ENCODE measurements at places on chromosomes 1 and 21. TPM values are rescaled to one million over a fixed set of nuclear protein-coding genes. Genes with fewer than 3 reads are reported as not detected.

The HES2 gene
- total RNA-seq, result 0.18 TPM

The PAQR6 gene
- 1.9 TPM for total RNA-seq

The BACE2 gene
- 0.44 TPM for total RNA-seq

The F13B gene
- total RNA-seq, result not detected

The CATSPERE gene
- 0.24 TPM for total RNA-seq

The FCRL3 gene
- total RNA-seq, result 8.5 TPM

The TRIM63 gene
- total RNA-seq, result not detected

GRCh38 chr21:26067836-26068594 is 102.6 kb downstream of the APP start:
- H3K36me3 ChIP-seq, result no peaks in the 10 kb centered on the region
- peaks cover 23% of the 10 kb centered on the region for H3K4me1 ChIP-seq
- H3K4me3 ChIP-seq, result no peak overlapping the region
- no peaks in the 10 kb centered on the region for H3K27me3 ChIP-seq

DNA sequence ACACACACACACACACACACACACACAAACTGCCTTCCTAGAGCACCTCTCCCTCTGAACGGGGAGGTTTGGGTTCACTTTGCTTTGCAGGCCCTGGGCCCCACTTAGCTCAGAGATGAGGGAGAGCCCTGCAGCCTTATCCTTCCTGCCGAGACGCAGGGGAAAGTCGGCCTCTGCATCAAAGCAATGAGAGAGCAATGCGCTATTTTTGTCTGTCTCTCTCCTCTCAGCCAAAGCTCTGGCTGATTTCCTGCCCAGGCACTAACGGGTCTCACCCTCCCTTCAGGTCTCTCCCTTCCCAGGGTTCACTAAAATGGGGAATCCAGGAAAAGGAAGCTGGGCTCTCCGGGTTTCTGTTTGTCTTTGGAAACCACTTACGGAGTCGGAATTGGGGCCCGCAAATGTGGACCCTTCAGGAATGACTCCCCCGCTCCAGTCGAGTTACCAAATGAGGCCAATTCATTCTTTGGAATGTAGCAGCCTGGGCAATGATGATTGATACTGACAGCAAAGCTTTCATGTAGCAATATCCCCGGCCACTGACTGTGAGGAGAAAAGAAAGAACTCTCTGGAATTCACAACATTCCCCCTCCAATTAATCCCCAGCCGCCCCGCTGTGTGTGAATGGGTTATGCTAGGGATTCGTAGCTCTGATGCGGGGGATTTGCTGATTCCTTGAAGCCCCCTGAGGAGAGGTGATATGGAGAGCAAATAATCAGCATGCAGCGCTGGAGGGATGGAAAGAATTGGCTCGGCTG is 61.5 kb upstream of the WLS start:
- H3K4me3 ChIP-seq, result no peak overlapping the region
- H3K27me3 ChIP-seq, result no peaks in the 10 kb centered on the region
- H3K36me3 ChIP-seq, result no peaks in the 10 kb centered on the region

DNA sequence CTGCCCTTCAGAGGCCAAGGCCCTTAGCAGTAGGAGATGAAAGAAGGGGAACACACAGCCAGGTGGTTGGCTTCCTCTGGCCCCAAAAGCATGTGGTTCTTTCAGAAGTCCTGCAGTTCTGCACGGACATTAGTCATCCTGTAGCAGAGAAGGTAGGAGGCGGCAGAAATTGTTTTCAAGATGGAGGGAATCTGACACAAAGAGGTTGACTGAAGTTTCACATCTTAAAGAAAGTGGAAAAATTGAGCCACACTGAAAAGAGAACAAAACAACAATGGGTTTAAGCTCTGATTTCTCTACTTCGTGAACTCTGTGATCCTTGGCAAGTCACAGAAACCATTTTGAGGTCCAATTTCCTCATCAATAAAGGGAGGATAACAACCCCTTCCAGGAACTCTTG is 125.3 kb upstream of the DNAH14 start:
- no peaks in the 10 kb centered on the region for H3K4me1 ChIP-seq
- no peaks in the 10 kb centered on the region for H3K36me3 ChIP-seq
- H3K4me3 ChIP-seq, result no peak overlapping the region
- no peak overlapping the region for H3K27ac ChIP-seq

DNA sequence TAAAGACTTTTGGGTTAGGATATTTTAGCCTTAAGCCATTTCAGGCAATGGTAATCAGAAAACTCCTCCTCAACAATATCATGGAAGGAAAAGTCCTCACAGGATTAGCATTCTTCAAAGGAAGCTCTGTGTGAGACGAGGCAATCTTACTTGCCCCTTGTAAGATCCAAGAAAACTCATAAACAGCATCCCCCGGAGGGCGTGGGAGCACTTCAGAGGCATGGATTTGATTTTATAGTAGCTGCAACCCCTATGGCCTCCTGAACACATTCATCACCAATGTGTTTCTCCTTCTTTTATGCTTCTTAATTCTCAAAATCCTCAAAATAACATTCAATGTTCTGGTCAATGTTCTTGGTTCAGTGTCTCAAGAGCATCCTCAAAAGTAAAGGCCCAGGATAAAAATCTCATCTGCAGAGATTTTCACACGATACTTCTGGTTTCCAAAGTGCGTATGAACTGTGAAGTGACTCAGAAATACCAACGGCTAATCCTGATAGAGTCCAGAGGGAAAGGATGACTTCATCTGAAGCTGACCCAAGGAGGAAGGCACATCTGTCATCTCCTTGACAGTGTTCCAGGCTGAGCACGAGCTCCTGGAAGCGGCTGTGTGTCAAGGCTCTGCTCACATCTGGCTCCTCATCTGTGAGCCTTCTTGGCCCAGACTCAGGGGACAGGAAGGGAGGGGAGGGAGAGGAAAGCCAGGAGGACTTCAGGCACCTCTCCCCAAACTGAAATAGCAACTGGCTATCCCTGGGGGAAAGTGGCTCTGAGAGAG is 49.3 kb upstream of the PSEN2 start:
- H3K27me3 ChIP-seq, result no peaks in the 10 kb centered on the region
- no peak overlapping the region for H3K27ac ChIP-seq
- no peaks in the 10 kb centered on the region for H3K36me3 ChIP-seq

DNA sequence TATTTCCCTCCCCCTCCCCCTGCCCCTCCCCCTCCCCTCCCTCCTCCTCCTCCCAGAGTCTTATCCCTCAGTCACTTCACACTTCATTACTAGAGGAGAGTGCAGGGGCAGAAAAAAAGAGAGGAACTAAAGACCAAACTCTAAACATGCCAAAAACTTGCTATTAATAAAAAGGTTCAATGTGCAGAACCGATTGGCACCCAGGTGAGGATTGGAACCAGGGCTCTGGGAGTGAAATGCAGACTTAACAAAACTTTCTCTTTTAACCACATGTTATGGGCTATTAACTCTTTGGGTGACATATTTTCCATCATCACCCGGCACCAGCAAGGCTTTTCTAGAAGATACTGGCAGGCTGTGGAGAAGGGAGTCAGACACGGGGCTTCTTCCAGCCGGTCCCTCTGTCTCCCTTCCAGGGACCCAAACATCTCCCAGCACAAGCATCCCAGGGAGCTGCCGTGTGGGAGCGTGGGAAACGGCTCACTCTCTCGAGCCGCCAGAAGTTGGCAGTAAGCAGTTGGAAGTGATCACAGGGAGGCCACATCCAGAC is 13.6 kb downstream of the NID1 start:
- peaks cover 8% of the 10 kb centered on the region for H3K27me3 ChIP-seq
- H3K36me3 ChIP-seq, result no peaks in the 10 kb centered on the region
- no peaks in the 10 kb centered on the region for H3K4me1 ChIP-seq
- H3K4me3 ChIP-seq, result no peak overlapping the region

- peaks cover 14% of the 10 kb centered on the region for H3K4me1 ChIP-seq
- H3K27me3 ChIP-seq, result no peaks in the 10 kb centered on the region
- H3K4me3 ChIP-seq, result no peak overlapping the region
- H3K27ac ChIP-seq, result no peak overlapping the region
Observed at GRCh38 chr1:232533328-232533727, 96.6 kb downstream of the SIPA1L2 start.

- no peaks in the 10 kb centered on the region for H3K36me3 ChIP-seq
- DNase-seq, result no peak
- H3K27me3 ChIP-seq, result no peaks in the 10 kb centered on the region
- H3K27ac ChIP-seq, result no peak overlapping the region
- H3K4me3 ChIP-seq, result no peak overlapping the region
- no peaks in the 10 kb centered on the region for H3K4me1 ChIP-seq
Observed at GRCh38 chr1:6128276-6129081, 51.6 kb downstream of the CHD5 start.

- H3K36me3 ChIP-seq, result no peaks in the 10 kb centered on the region
- no peak overlapping the region for H3K4me3 ChIP-seq
- H3K4me1 ChIP-seq, result no peaks in the 10 kb centered on the region
- no peak for DNase-seq
- no peaks in the 10 kb centered on the region for H3K27me3 ChIP-seq
- peak overlapping the region; percentile 4 for H3K27ac ChIP-seq
Observed at GRCh38 chr1:184768467-184768866, 13.8 kb upstream of the EDEM3 start.

DNA sequence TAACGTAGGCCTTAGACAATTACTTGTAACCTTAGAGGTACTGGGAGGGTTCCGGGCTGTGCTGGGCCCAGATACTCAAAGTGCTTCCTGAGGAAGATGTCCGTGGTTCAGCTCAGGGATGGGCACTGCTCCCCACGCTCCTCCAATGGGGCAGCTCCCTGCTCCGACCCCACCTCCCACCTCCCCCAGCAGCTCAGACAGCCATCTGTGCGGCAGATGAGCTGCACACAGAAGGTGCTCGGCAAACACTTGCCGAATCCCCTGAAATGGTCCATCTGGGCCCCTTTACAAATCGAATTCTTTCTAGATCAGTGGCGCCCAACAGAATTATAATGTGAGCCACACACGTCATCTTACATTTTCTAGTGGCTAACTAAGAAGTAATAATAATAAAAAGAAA is 242.4 kb upstream of the RAB4A start:
- no peak for DNase-seq
- no peaks in the 10 kb centered on the region for H3K36me3 ChIP-seq
- H3K4me3 ChIP-seq, result no peak overlapping the region
- H3K27me3 ChIP-seq, result no peaks in the 10 kb centered on the region

DNA sequence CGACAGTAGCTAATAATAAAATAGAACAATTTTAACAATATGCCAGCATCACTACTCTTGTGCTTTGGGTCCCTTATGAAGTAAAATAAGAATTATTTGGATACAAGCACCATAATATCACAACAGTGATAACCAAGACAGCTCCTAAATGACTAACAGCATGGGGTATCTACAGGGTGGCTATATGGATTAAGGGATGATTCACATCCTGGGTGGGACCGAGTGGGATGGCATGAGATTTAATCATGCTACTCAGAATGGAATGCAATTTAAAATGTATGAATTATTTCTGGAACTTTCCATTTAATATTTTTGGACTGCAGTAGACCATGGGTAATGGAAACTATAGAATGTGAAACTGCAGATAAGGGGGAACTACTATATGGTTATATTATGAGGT is 28.1 kb upstream of the B3GALNT2 start:
- H3K27ac ChIP-seq, result no peak overlapping the region
- H3K27me3 ChIP-seq, result no peaks in the 10 kb centered on the region
- no peak for DNase-seq
- no peaks in the 10 kb centered on the region for H3K4me1 ChIP-seq
- H3K36me3 ChIP-seq, result no peaks in the 10 kb centered on the region

DNA sequence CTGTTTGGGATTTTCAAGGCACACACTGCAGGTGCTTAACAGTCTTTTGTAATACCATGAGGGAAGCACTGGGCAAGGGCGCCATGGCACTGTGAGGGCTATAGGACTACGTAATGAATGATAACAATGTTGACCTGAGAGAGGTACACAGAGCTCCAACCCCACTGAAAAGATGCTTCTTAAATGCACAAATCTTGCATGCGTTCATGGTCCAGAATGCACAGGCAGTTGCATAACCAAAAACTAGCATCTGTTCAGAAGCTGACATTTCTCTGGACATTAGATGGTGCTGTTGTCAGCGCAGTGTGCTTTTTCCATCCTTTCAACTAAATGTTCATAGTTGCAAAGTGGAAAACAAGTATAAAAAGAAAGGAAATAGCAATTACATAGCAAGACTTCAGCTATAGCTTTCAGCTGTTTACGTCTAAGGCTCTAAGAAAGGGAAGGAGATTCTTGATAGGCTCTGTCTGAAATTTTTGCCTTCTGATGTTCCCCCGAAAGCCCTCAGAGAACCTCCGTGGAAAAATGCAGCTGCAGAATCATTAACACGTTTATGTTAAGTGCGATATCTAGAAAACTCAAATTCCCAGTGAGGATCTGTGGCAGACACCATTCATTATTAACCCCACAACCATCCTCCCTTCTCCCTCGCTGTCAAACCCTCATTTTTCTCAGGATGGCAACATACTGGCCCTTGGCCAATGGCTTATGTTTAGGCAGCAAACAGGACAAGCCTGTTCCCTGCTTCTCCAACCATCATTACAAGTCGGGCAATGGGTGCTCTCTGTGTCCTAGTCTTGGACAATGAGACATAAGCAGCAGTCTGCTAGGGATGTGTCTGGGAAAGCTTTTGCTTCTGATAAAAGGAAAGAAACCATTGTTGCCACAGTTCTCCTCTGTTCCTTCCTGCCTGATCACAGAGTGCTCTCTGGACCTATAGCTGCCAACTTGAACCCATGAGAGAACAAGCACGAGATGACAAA is 8.2 kb upstream of the TARBP1 start:
- H3K36me3 ChIP-seq, result no peaks in the 10 kb centered on the region
- H3K27me3 ChIP-seq, result no peaks in the 10 kb centered on the region
- no peak for DNase-seq
- no peak overlapping the region for H3K4me3 ChIP-seq
- H3K4me1 ChIP-seq, result peaks cover 8% of the 10 kb centered on the region

DNA sequence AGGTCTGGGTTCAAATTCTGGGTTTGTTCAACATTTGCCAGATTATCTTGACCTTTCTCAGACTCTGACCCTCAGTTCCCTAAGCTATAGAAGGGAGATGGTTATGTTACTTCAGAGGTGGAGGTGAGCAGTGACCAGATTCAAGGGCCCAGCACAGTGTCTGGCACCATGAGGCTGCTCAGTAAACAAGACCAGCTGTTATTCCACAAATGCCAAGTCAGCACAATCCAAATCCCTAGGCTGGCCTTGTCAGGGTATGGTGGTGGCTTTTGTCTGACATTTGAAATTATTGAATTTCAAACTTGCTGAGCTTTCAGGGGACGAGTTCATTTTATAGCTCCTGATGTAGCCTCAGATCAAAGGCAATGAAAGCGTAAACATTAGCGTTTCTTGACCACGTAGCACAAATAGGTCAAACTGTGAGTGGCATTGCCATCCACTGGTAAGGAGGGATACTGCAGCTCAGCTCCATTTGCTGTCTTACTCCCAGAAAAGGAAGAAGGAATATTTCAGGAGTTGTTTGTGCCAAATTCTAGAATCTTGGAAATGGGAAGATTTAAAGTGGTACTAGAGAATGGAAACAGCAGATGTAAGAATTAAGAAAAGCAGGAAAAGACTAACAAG is 94.3 kb upstream of the EDN2 start:
- no peaks in the 10 kb centered on the region for H3K36me3 ChIP-seq
- no peaks in the 10 kb centered on the region for H3K27me3 ChIP-seq
- DNase-seq, result no peak
- H3K4me3 ChIP-seq, result no peak overlapping the region
- no peak overlapping the region for H3K27ac ChIP-seq

DNA sequence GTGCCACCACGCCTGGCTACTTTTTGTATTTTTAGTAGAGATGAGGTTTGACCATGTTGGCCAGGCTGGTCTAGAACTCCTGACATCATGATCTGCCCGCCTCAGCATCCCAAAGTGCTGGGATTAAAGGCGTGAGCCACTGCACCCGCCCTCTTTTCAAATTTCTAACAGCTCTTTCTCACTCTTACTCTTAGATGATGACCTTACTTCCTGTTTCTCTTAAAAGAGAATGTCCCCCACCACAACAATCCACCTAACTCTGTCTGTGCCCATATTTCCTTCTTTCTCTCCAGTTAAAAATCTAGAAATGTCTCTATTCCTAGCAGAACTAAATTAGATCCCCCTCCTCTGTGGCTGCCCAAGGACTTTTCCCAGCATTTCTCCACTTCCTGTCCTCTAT is 46.6 kb upstream of the RGS2 start:
- H3K27me3 ChIP-seq, result no peaks in the 10 kb centered on the region
- no peak overlapping the region for H3K4me3 ChIP-seq
- no peak overlapping the region for H3K27ac ChIP-seq
- no peak for DNase-seq
